ENCODE measurements at places on chromosomes 7 and 10.
A peak's percentile ranks its signal among the peaks of the same experiment; 100 is the strongest.

- no peak for DNase-seq
Measured at GRCh38 chr10:116792817-116793216, 50.5 kb upstream of the HSPA12A start.

GRCh38 chr7:132112657-132113056 lies 463.6 kb downstream of the PLXNA4 start:
- DNase-seq, result no peak

GRCh38 chr7:79465551-79465950 lies 12.1 kb upstream of the MAGI2 start:
- DNase-seq, result no peak

DNA sequence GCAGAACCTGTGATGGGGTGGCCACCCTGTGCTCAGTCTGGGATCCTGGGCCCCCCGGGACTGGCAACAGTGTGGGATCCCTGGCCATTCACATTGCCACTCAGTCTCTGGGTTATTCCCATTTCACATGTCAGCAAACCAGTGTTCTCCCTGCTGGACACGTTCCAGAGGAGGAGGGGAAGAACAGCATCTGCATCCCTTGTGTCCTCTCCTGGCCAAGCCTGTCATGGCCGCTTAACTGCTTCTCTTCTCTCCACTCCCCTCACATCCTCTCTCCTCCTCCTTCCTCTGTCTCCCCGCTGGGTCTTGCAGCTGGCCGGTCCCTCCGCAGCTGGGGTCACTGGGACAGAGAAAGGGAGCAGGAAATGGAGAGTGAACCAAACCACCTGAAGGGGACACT lies 74.4 kb downstream of the C10orf105 start:
- DNase-seq, result no peak

DNA sequence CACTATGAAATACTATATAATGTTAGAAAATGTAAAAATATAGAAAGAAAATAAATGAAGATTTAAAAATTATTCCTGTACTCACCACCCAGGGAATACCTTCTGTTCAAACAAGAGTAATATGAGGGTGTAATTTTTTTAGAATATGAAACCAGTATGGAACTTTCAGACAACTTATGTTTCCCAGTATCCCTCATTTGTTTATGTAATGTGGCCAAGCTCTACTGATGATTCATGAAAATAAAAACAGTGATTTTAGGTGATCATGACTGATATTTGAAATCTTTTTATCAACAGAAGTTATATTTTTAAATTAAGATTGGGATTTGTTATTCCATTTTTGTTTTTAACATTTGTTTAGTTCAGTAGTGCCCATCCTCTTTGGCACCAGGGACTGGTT lies 18.8 kb downstream of the SLK start:
- DNase-seq, result no peak

DNA sequence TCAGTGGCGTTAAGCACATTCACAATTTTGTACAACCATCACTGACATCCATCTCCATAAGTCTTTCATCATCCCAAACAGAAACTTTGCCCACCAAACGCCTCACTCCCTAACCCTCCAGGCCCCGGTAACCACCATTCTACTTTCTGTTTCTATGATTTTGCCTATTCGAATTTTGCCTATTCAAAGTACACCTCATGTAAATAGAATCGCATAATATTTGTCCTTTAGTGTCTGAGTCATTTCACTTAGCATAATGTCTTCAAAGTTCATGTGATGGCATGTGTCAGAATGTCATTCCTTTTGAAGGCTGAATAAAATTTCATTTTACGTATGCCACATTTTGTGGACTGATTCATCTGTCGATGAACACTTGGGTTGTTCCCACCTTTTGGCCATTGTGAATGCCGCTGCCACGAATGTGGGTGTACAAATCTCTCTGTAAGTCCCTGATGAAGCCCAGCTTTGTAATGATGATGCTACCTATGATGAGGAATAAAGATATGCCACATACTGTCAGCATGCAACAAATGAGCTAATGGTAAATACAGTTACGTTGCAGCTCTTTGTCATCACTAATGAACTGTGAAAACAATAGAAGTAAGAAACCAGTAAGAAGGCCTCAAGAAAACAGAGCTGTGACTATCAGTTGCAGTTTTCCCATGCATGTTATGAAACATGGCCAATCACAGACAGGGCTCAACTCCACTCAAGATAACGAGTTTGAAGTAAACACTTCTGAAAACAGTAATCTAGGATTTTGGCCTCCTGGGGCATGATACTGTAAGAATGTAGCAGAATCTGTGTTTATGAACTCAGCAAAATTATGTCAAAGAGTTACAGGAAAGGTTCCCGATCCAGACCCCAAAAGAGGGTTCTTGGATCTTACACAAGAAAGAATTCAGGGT lies 120.0 kb downstream of the ADAM12 start:
- no peak for DNase-seq

DNA sequence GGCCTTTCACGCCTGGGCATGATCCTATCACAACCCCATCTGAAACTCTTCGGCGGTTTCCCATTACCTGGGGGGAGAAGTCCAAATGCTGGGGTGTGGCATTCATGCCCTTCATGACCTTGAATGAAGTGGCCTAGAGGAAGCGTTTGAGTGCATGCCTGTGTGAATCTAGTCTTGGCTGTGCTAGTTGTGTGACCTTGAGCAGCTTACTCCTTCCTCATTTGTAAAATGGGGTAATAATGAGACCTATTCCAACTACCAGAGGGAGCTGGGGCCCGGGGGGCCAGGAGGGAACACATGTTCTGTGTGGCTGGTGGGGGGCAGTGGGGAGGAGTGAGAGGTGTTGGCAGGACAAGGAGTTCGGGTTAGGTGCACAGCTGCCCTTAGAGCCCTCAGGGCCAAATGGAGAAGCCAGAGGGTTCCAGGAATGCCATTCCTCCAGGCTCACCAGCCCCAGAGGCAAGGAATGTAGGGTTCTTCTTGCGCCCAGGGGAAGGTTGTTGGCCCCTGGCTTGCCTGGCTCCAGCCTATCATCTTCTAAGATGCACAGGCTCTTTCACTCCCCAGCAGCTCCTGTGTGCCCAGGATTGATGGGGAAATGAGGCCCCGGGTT lies 21.3 kb upstream of the TBRG4 start:
- DNase-seq, result no peak

DNA sequence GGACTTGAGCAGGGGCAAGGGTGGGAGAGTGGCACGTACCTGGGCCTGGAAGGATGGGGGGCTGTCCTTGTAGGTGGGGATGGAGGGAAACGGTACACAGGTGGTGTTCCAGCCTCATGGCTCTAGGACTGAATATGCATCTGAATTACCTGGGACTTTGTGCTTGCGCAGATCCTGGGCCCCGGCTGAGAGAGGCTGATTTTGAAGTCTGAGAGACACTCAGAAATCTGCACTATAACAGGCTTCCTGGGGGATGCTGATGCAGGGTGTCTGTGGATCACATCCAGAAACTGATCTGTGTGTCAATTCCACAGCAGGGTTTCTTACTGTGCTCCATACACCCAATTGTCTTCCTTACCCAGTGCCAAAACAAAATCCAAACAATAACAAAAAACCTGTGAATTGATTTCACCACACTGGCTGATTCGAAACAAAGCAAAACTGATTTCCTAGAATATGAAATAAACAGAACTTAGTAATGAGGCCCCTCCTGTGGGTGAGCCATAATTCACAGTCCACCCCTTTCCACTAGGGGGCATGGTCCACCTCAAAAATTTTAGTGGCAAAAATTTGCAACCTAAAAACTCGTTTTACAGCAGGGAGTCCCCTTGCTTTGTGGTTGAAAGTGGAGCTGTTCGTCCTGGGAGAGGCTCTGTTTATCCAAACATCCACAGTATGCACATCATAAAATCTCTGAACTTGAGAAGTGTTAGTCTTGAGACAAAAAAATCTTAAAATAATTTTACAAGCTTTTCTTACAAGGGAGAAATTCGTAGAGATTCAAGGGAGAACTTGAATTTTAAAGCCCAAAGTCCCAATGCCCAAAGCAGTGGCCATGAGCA lies 32.0 kb upstream of the PLEKHA1 start:
- DNase-seq, result peak; percentile 26

- peak; percentile 11 for DNase-seq
Measured at GRCh38 chr10:120336911-120337540, 120.0 kb upstream of the PLPP4 start.

GRCh38 chr7:94634502-94634901 lies 21.4 kb downstream of the SGCE start:
- no peak for DNase-seq

DNA sequence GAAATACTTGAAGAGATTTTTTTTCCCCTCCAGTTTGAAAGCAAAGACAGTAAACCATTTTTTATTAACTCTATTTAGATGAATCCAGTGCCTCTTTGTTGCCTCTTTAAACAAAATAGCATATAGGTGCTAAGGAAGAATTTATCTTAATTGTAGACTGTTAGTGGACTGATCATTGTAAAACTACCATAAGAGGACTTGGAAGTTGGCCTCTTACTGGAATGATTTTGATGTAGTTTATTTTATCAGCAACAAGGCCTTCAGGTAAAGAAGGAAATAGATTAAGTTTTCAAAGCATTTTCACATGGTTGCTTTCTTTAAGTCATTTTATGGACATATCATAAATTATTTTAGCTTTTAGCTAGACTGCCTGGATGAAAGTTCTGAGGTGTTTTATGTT lies 53.2 kb downstream of the KLHDC10 start:
- no peak for DNase-seq

- DNase-seq, result no peak
Measured at GRCh38 chr7:107228291-107228690, 59.5 kb downstream of the HBP1 start.

- DNase-seq, result no peak
Measured at GRCh38 chr7:99876491-99876890, 342 bp downstream of the OR2AE1 start.

DNA sequence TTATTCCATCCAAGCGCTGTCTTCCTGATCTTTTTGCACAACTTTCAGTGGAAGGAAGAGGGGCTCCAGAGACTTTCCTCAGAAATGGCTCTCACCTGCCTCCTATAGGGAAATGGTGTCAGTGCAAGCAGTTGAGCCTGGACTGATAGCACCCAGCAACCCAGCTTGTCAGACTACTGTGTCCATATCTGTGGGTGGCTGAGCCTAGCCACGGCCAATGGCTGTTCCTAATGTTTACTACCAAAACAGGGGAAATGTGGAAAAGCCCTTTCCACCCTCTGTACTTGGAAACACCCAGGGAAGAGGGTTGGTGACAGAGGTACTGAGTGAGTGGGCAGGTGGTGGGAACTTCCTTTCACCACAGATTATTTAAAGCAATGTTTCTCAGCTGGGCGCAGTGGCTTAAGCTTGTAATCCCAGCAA lies 4.3 kb upstream of the YKT6 start:
- no peak for DNase-seq

- DNase-seq, result no peak
Measured at GRCh38 chr7:151744656-151745638, 132.0 kb downstream of the PRKAG2 start.

DNA sequence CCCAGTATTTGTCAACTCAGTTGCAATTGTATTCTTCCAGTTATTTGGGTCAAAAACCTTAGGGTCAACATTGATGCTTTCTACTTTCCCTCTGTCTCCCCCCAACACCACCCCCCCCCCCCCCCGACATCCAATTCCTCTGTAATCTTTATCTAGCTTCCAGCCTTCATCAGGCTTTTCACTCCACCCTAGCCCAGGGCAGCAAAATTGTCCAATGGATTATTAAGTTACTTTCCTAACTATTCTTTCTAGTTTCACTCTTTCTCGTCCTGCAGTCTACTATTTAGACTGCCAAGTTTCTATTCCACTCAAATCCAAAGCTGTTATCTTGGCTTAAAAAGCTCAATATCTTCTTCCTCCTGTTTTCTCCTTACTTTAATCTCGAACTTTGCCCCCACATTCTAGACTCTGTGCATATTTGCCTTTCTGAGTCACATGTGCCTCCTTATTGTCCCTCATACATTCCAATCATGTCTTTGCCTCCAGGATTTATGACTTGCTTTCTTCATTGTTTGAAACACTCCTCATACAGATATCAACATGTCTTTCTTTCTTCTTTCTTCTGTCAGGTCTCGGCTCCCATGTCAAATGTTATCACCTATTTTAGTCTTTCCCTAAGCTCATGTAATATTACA lies 196.6 kb upstream of the TMEM196 start:
- no peak for DNase-seq

DNA sequence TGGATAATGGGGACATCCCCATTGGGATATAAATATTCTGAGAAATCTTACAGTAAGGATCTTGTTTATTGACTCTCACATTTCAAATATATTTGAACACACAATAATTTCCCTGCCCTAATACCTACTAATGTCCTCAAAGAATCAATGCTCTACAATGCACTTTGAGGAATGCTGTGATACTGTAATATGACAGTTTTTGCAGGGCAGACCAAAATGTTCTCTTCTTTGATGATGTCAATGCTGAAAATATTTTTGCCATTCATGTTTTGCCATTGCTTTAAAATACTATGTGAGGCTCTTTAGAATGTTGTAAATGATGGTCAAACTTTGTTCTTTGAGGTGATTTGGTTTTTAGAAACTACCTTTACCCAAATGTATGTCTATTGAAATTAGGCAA lies 594.1 kb downstream of the INHBA start:
- DNase-seq, result no peak

- no peak for DNase-seq
Measured at GRCh38 chr10:37552881-37553280, 304.5 kb downstream of the ZNF248 start.

DNA sequence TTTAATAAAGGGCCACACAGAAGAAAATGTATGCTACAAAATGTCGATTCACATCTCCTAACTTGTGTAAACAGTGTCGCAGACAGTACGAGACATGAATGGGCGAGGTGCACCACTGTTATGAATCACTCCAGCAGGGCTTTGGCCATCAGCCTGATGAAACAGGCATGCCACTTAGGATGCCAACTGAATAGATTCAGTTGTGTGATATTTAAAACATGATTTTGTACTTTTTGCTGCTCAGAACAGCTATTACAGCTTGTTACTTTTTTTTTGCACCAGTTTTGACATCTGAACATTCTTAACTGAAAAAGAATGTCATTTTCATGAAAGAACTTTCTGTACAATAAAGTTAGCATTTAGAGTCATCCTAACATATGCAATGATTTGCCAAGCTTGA lies 138.1 kb downstream of the VTI1A start:
- DNase-seq, result no peak

GRCh38 chr10:125068406-125068805 lies 92.0 kb downstream of the CTBP2 start:
- DNase-seq, result no peak

- DNase-seq, result no peak
Measured at GRCh38 chr7:44280993-44281721, 44.2 kb downstream of the CAMK2B start.

Data from stimulated activated CD8-positive, alpha-beta memory T cell treated with anti-CD3 and anti-CD28 coated beads, Interleukin-2, amount 100 ng/mL, for 1 hour (primary cell).